ENCODE measurements at places on chromosomes 6 and 20. TPM values are rescaled to one million over a fixed set of nuclear protein-coding genes. Genes with fewer than 3 reads are reported as not detected.

DNA sequence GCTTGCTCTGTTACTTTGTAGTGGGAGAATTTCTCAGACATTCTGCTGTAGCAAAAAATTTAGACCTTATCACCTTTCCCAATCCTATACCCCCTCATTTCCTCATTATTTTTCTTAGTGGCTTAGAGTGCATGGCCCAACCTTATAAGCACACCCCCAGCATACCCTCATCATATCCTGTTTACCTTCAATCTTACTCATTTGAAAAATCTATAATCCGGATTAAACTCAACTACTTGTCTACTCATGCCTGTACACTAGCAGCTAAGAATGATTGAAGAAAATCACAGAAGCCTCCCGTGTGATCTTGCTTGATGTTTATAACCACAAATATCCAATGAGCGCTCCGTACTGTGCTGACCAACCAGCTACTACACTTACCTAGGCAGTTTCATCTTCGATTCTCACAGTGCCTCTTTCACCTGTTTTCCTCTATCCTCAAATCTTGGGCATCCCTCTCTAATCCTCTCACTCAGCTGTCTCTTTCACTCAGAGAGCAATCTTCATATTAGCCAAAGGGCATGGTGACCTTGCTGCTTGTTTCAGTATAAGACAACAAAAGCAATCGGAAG lies 36.6 kb downstream of the AIG1 start:
- no peak for DNase-seq

DNA sequence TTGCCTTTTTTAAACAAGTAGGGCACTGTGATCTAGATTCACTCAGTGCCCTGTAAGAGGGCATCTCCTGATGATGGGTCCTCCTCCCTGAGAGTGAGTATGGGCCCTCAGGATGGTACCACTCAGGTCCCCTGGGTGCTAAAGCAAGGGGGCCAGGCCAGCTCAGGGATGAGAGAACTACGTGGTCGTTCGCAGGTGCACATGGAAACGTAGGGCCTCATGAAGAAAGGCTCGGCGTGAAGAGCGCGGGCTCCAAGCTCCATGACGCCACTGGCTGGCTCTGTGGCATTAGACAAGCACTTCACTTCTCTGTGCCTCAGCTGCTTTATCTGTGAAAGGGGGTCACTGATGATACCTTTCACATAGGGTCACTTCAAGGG lies 50.7 kb downstream of the SYNJ2 start:
- DNase-seq: no peak

GRCh38 chr6:134029495-134030455 lies 22.6 kb downstream of the SLC2A12 start:
- DNase-seq: no peak

GRCh38 chr6:34057790-34058189 lies 88.1 kb downstream of the GRM4 start:
- DNase-seq: no peak

GRCh38 chr20:48336597-48336996 lies 491.2 kb downstream of the PREX1 start:
- no peak for DNase-seq

DNA sequence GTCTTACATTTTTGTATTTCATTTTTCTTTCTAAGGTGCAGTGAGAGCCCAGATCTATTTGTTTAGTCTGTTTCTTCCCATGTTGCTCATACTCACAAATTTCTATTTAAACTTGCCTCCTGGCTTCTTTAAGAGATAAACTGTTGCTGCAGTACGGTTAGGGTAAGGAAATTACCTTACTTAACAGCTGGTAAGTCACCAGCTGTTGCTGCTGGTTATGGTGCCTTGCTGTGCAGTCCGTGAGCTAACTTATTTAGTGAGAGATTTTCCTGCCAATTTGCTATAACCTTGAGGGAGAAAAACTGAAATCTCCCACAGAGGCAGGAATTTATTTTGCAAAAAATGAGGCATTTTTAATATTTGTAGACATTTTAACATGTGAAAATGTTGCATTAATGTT lies 261.0 kb downstream of the UST start:
- no peak for DNase-seq

DNA sequence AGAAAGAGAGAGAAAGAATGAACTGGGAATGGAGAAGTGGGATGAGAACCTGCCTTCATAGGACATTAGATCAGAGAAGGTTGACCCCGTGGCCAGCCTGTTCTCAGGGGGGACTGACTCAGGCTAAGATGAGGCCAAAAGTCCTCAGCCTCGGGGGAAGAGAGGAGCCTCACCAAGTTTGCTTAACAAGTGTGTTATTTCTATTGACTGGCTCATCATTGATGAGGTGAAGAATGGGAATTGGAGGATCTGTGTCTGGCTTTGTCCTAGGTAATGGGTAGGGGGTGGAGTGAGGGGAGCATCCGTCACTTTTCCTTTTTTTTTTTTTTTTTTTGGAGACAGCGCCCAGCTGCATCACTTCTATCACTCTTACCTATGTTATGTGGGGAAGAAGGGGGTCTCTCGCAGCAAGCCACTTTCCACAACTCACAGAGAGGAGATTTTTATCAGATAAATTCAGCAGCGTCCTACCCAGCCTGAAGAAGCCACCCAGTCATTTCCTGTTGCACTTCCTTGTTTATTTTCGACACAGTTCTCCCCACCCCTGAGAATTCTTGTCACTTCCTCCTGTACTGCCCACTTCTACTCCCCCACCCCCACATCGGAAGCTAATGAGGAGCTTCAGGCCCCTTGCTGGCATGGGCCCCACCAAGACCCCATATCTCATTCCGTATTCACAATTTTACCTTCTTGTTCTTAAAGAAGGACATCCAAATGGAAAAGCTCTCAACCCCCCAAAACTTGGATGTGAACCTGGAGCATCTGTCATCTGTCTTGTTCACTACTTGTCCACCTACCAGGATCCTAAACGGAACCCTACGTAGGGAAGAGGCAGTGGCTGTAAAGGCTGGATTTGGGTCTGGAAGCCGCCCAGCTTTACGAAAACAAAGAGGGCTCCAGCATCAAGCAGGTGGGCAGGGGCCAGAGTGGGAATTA lies 2.8 kb upstream of the RNASET2 start:
- DNase-seq: no peak

DNA sequence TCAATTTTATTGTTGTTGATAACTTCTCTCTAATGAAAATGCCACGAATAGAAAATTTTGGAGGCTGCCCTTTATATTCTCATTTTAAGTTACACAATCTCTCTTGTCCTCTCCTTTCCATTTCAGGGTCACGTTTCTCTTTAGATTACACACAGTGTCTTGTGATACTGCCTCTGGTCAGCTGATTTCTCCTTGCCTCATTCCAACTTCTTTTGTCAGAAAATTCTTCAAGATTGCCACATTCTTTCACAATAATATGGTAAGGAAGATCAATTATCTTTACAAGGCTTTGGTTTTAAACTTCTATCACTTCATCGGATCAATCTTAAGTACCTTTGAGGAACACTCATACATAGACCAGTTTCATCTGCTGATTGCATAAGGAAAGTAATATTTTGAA lies 370.3 kb downstream of the RFPL4B start:
- no peak for DNase-seq

DNA sequence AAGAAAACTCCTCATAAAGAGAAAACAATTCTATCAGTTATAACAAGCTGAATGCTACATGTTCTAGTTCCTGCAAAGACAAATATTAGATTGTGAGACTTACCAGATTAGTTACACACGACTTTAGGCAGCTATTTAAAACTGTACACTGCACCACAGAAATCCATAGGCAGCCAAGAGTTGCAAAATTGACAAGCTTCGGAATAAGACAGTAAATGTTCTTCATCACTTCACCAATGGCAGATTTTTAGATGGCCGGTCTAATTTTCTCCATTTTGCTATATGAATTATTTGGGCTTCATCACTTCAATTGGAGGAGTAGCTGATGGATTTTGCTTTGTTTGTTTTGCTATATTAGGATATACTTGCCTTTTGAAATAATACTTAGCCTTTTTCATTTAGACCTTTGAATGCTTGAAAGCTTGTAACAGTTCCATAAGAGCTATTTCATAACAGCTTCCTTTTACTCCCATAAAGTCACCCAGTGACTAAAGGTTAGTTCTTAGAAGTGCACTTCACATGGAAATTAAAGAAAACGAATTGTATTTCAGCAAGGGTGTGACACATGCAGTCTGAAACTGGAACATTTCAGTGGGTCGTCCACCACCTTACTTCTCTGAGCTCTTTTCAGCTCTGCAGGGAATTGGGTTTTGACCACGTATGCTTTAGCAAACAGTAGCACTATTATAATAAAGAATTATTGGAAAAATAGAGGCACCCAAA lies at the start of gene ROS1:
TSS of gene ROS1 (minus strand) at position 512 of the 723 bp plus-strand sequence. CDS start at position 226, 286 bp downstream.
- DNase-seq: no peak

RAB23 gene
- total RNA-seq: 24.5 TPM

PEX7 gene
- 18.9 TPM for total RNA-seq

SAMD5 gene
- total RNA-seq: 2.4 TPM

ANGPT4 gene
- total RNA-seq: 0.40 TPM

TBX18 gene
- 7.5 TPM for total RNA-seq
